Dermis blood vessel endothelial cell (primary cell): ENCODE measurements at places on chromosomes 2 and 18.

DNA sequence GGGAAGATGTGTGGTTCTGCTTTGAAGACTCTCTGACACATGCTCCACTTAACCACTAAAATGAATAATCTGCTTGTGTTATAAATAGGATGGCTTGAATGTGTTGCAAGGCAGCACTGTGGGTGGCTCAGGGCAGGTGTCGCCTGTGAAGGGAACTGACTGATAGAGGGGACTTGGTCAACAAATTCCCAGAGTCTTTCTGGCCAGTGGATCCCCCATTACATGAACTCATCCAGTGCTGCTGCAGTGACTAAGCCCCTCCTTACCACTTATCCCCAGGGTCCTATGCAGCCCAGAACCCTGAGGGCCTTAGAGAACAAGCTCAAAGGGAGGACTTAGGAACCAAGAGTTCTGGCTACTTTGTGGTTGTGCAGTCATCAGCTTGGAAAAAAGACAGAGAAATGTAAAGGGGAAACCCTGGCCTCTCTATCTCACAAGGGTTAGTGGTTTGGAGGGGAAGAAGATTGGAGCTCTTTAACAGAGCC lies 226.2 kb upstream of the TNP1 start:
- DNase-seq, result no peak

DNA sequence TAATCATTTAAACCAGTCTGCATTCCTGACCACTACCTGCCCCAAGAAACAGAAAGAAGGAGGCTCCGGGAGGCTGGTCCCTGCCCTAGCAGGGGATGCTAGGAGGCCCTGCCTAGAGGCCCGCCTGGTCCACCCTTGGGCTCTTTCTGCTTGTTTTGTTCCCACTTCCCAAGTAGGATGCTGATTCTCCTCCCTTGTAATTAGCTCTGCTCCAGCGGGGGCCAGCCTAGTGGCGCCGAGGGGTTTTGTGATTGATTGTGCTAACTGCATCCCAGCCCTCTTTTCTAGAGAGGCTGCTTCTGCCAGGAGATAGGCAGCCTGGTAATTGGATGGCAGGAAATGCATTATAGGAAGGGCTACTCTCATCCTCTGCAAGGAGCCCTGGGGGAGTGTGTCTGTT lies 220.0 kb downstream of the LOXHD1 start:
- no peak for DNase-seq

DNA sequence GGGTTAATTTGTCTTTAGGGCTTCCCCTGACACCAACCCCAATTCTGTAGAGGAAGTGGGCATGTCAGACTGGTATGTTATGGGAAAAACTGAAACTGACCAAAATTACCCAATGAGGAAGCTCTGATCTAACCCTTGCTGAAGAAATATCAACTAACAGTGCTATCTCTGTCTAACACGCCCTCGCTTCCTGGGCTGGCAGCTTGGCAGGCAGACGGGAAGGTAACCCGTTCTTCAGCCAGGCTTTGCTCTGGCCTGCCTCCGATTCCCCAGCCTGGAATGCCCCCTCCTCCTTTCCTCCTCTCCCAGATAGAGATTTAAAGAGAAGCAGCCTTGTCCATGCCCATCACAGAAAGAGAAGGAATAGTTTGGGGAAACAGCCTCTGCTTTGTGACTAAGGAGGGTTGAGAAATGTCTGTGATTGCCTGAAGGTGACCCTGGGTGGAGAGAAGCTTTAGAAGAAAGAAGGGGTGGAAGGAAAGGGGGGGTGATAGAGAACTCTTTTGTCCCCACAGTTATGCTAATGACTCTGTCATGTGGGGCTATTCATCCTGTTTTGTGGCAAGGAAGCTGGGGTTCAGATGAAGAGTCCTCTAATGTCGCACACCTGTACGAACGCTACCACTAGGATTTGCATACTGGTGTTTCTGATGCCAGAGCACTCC lies 15.4 kb downstream of the HK2 start:
- DNase-seq, result peak; percentile 36

DNA sequence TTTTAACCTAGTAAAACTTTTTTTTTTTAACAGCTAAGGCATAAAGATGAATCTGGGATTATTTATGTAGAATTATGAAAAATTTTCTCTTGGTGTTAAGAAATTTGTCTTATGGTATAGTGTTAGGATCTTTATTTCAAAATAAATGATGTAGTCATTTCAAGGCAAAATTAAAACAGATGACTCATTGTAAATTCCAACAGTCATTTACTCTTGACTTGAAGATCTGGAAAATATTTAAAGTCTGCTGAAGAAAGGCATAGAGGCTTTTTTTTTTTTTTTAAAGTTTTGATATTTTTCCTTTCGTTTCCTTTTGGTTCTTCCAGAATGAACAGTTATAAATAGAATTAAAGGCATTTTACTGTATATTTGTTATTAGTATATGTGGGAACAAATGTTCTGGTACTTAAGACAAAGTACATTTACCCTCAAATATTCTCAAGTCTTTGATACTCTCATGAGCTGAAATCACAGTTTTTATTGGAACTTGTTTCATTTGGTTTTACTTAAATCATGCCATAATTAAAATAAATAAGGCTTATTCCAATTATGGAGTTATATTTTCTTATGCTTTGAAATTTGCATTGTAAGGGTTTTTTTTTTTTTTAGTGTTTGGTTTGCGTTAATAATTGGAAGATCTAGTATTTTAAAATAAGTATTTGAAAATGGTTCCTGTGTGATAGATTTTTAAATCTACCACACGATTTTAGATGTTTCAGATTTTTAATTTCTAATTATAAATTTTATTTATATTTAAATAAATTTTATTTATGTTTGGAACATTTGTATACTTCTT lies 29.9 kb downstream of the GLS start:
- DNase-seq, result peak; percentile 18

DNA sequence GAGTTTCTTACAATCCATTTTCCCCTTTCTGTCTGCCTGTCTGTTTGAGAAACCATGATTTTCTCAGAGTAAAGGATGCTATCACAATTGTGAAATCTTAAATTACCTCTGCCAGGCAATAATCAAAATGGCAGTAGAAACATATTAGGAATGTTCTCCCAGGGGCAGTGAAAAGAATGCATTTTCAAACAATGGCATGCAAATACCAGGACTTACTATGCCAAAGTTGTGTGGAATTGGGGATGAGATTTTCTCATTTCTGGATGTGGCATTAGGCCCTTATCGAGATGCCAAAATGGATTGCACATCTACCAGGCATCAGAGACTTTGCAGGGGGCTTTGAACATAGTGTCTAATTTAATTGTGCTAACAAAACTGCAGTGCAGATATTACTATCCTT lies 821.4 kb downstream of the RNF144A start:
- no peak for DNase-seq
